ENCODE measurements at places on chromosomes 1 and 21.

- DNase-seq, result no peak
Measured at GRCh38 chr21:43191971-43192370, 23.2 kb downstream of the CRYAA start.

GRCh38 chr1:205473966-205474365 lies 18.1 kb upstream of the BLACAT1 start:
- DNase-seq, result no peak

GRCh38 chr1:181257117-181257516 lies 168.6 kb downstream of the IER5 start:
- no peak for DNase-seq

- no peak for DNase-seq
Measured at GRCh38 chr1:30300669-30301068, 422.7 kb downstream of the MATN1 start.

GRCh38 chr1:209583408-209583807 lies at the start of gene CAMK1G:
Gene CAMK1G, plus strand, starts transcription at chr1:209583714. Its CDS starts 11,270 bp downstream, at chr1:209594984.
- no peak for DNase-seq

- no peak for DNase-seq
Measured at GRCh38 chr1:40478276-40478675, 1.2 kb downstream of the ZFP69 start.

DNA sequence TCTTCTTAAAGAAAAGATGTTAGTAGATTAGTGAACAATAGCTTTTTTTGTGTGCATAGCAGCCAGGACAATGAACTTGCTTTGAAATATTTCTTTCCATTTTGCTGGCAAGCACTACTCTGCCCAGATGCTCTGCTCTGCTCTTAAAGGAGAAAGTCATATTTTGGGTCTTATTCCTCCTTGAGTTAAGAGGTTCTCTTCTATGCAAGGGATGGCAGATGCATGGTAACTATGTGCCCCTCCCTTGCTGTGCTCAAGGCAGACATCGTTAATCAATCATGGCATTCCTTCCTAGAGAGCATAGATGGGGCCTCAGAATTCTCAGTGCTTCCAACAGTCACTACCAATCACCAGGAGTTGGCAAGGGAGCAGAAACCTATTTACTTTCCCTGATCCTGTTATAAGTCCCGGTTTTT lies 27.6 kb downstream of the NIPAL3 start:
- DNase-seq, result no peak

- DNase-seq, result no peak
Measured at GRCh38 chr1:1832820-1833219, 54.5 kb upstream of the NADK start.

DNA sequence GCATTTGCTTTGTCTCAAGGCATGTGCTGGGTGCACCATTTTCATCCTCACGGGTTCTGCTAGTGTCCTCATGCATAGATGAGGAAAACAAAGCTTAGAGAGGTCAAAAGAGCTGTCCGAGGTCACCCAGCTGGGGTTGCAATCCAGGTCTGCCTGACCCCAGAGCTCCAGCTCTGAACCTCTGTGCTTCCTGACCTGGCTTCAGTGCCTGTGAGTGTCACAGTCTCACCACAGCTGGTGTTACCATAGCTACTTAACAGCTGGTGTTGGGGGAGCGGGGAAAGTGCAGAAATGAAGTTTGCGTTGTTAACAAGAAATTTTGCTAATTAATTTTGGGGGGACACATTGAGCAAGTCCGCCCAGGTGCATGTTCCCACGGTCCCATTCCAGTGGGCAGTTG lies 328.5 kb downstream of the KIF26B start:
- no peak for DNase-seq

GRCh38 chr1:92554216-92554615 lies 67.5 kb upstream of the GFI1 start:
- DNase-seq, result no peak

DNA sequence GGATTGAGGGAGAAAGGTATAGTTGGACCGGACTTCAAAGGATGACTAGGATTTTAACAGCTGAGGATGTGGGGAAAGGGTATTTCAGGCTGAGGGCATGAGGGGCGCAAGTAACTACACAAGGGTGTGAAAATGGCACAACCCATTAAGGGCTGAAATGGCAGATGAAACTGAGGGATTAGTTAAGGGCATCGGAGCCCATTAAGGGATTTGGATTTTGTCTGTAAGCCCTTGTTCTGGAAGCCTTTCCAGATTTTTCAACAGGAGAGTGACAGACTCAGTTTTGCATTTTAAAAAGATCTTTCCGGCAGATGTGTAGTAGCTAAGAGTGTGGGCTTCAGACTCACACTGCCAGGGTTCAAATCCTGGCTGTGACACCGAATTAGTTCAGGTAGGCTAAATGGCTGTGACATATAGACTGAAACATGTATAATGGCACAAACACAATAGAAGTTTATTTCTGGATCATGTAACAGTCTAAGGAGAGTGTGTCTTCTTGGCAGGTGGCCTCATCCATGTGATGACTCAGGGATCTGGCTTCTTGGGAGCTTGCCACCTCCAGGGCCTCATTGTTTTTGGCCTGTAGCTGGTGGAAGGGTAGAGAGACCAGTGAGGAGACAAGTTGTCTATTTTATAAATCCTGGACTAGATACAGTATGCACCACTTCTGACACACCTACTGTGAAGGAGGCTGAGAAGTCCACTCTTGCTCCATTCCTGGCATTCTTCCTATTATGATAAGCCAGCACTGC lies 49.6 kb downstream of the UBE2T start:
- no peak for DNase-seq
